ENCODE measurements at places on chromosomes 4 and X.

GRCh38 chrX:50448565-50448964, 22.1 kb downstream of the DGKK start:
- peak; percentile 34 for DNase-seq

- no peak for DNase-seq
Measured at GRCh38 chr4:187016101-187016500, 292.4 kb upstream of the FAT1 start.

DNA sequence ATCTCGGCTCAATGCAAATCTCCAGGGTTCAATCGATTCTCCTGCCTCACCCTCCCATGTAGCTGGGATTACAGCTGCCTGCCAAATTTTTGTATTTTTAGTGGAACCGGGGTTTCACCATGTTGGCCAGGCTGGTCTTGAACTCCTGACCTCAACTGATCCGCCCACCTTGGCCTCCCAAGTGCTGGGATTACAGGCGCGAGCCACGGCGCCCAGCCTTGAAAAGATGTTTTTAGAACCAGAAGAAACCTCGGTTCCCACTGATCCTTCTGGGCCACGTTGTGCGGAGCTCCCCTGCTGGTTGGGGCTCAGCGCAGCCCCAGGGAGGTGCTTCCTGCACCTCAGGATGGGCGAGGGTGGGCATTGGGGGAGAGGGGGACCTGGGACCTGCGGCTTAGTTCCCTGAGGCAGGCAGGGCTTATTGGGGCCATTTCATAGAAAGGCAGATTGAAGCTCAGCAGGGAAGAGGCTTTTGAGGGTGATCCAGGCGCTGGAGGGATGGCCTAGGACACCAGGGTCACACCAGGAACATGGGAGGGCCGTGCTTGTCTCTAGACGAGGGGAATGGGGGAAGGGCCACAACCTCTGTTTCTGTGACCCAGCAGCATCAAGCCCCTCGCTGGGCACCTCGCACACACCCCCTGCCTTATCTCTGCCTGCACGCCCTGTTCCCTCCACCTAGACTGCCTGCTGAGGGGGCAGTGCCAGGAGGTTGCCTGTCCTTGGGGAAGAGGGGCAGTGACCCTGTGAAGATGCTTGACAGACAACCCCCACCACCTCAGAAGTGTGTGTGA, 6.3 kb upstream of the ADD1 start:
- DNase-seq: peak; percentile 50

DNA sequence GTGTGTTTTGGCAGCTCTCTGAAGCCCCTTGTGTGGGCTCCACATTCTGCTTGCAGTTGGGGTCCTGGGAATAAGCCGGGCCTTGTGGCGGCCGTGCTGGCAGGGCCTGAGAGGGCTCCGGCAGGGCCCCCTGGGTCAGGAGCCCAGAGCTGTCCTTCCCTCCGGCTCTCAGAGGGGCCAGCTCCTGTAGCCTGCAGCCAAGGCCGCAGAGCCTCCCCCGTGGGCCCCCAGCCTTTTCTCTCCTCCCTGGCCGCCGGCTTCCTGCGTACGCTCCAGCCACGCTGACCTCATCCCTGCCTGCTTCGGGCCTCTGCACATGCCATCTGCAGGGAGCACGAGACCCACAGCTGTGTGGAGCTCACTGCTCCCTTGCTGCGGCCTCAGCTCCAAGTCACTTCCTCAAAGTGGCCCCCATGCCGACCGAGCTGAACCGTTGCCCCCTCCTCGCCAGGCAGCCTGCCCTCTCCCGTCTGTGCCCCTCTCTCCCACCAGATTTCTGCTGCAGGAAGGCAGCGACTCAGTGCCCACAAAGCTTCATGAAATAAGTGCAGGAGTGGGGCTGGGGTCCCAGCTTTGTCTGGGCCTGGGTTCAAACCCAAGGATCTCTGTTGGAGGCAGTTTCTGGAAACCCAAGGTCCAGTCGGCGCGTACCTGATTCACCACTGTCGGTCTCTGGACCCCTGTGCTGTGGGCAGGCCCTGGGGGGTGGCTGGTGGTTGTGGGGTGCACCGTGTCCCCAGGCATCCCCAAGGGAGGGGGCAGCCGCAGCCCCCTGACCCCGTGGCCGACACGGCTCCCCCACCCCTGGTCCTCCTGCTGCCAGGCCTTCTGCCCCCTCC, 57.1 kb upstream of the NKX1-1 start:
- no peak for DNase-seq

DNA sequence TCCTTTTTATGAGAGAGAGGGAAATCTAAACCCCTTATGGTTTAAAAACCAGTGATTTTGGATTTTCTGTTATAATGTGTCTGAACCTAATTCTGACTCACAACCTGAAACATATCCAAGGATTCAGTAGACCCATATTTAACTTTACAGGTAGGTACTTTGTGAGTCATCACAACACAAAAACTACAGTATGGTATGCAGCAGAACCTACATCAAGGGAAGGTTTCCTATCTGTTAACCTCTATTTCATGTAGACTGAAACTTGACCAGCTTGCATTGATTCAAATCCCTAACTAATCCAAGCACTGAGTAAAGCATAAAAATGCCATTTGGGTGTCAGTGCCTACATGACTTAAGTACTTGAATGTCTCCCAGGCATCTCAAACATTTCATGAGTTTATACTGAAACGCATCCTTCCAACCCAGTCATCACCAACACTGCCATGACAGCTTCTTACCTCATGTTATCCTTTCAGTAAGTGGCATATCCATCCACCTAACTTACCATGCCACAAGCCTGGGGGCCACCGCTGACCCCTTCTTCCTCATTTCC, 4.3 kb upstream of the ARHGAP10 start:
- DNase-seq: no peak

GRCh38 chr4:155956461-155956860, 2.8 kb upstream of the CTSO start:
- DNase-seq: peak; percentile 41

DNA sequence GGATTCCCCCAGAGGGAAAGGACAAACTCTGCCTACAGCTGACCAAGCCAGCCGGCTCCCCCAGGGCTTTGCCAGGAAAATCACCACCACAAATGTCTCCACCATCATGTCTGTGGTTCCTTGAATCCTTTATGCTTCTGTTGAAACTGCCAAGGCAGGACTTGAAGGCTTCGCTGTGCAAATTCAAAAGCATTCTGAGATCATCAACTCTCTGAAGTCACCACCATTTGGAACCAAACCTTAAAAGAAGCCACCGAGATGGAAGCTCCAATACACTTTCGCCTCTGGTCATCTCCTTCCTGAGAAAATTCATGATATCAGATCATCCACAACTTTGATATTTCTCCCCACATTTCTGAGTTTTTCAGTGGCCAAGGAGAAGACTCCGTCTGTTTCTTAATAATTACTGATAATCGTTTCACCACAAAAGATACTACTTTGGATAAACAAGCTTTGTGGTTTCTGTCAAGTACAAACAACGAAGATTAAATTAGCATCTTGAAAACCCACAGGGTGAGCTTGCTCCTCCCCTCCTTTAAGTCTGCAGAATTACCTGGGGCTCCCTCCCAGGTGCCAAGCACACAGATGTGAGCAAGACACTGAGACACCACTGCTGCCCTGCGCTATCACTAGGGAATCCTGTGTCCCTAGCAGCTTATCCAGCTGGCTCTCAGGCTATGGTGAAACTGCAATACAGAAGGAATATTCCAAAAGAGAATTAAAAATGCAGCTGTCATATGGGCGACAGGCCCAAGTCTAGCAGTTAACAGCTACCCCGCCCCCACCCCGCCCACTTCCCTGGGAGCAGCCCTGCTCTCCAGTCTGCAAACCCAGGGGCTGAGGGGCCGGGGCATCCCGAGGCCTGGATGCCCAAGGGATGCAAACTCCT, 125.0 kb upstream of the TBL1X start:
- DNase-seq: peak; percentile 60

DNA sequence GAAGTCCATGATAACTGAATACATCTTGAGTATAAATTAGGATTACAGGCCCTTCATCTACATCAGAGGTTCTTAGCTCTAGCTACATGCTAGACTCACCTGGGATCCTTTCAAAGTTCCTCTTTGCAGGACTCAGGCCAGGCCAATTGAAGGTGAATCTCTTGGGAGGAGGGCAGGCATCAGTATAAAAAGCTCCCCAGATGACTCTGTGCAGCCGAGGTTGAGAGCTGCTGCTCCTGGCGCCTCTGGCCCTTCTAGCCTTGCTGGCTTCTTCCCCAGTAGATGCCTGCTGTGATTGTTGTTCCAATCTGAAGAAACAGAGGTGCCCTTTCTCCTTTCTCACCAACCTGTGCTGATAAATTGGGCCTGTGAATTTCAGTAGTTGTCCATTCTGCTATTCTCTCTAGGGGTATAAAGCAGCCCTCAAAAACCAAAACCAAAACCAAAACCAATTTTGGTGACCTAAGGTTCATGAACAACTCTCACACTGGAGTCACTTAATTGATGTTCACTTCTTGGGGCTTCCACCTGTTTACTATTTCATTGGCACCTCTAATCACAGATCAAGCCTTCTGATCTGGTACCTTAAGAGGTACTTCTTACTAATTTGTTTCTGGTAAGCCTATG, 78.7 kb downstream of the SUPT20HL2 start:
- no peak for DNase-seq

DNA sequence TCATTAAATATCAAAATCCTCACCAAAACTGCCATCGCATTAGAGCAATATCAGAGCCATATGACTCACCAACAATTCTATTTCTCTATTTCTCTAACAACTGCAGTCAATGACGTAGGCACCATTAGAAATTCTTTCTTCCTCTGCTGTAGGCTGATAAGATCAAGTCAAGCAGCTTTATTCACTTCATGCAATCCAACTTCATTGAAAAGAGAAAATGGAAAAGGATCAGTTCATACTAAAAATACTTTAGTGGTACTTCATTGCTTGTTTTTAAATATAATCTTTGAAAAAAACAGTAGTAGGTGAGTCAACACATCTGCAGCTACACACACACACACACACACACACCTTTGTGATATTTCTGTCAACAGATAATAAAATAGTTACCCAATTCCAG, 345.3 kb upstream of the TENM3 start:
- no peak for DNase-seq

- no peak for DNase-seq
Measured at GRCh38 chrX:17559728-17560379, 177.4 kb upstream of the SCML1 start.

DNA sequence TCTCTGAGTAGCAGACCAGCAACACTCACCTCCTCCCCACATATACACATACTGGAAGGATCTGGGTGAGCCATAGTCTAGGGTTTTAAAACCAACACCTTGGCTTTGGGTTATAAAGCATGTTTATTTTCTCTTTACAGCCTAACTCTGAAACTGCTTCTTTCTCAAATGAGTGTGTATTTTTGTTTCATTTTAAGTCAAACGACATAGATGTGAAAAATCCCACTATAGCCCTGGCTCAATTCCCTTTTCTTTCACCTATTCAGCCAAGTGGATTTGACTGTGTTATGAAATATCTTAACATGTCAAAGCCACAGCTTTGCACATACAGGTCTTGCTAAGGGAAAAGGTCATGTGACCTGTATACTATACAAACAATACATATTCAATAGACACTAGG, 13.8 kb downstream of the NEXMIF start:
- DNase-seq: no peak

- no peak for DNase-seq
Measured at GRCh38 chr4:76084542-76084941, 10.0 kb downstream of the ART3 start.

All from hematopoietic multipotent progenitor cell treated with erythropoietin and hydrocortisone succinate and interleukin-3 and kit ligand, for 8 days (in vitro differentiated cells).